ENCODE measurements at places on chromosomes 3 and 15.

DNA sequence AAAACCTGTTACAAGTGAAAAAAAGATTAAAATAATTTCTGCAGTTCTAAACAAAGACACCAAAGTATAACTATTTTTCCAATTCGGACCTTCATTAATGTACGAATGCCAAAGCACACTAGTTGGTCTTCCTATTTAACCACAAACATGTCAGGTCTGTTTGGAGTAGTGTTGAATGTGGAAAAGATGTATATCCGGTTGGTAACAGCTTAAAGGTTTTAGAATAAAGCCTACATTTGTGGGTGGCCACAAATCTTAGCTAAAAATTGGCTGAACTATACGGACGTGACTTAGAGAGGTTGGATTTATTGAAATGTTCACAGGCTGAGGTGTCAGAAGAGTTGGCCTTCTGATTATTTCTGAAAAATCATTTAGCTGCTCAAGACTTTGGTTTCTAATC, 78.4 kb downstream of the FSIP1 start:
- no peak for DNase-seq

GRCh38 chr3:46852334-46852720, 10.9 kb downstream of the MYL3 start:
- DNase-seq = no peak

GRCh38 chr3:19065027-19065426, 83.3 kb upstream of the KCNH8 start:
- DNase-seq = no peak

DNA sequence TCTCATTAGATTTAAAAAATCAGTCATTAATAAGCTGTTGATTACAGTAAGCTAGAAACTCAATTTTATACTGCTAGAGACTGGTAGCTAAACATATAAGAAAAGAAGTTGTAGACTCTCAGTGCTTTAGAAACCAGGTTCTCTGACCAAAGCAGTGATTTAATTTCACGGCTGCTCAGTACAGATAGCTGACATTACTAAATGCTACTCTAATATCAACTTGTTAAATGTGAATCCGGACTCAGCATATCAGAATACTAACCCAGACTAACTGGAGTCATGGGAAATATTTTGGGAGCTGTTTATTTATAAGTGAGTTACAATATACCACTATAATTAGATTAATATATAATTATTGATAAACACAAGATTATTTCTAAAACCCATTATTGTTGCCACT, 80.4 kb downstream of the NEDD4 start:
- peak; percentile 42 for DNase-seq

DNA sequence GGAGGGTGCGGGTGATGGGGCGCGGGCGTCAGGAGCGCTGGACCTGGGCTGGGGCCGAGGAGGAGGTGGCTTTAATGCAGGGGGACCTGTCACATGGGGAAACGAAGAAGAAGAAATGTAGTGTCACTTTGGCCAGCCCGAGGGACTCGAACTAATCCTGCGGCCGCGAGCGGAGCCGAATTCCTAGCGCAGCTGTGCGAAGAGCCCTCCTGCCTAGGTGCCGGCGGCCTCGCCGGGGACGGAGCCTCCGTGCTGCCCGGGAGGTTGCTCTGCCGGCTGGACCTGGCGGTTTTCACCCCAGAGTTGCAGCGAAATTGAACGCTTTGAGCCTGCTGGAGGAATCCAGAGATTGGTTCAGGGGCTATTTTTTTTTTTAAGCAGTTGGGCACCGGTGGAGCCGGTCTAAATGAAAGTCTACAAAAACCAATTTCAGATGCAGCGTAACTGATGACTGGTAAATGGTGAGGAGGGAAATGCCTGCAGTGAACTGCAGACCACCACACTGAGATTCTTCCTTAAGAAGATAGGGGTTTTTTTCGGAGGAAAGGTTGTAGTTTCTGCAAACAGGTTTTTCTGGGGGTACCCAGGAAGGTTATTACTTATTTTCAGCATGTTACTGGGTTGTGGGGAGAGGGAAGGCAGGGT, 662 bp downstream of the TMEM108 start:
- no peak for DNase-seq

GRCh38 chr15:89396723-89397652, 62.4 kb upstream of the POLG start:
- DNase-seq = no peak

Data from ELR (cell line).